GM04504 (cell line): ENCODE measurements at places on chromosomes 11 and 22.

- DNase-seq: no peak
Measured at GRCh38 chr11:116703421-116703820, 69.4 kb downstream of the BUD13 start.

DNA sequence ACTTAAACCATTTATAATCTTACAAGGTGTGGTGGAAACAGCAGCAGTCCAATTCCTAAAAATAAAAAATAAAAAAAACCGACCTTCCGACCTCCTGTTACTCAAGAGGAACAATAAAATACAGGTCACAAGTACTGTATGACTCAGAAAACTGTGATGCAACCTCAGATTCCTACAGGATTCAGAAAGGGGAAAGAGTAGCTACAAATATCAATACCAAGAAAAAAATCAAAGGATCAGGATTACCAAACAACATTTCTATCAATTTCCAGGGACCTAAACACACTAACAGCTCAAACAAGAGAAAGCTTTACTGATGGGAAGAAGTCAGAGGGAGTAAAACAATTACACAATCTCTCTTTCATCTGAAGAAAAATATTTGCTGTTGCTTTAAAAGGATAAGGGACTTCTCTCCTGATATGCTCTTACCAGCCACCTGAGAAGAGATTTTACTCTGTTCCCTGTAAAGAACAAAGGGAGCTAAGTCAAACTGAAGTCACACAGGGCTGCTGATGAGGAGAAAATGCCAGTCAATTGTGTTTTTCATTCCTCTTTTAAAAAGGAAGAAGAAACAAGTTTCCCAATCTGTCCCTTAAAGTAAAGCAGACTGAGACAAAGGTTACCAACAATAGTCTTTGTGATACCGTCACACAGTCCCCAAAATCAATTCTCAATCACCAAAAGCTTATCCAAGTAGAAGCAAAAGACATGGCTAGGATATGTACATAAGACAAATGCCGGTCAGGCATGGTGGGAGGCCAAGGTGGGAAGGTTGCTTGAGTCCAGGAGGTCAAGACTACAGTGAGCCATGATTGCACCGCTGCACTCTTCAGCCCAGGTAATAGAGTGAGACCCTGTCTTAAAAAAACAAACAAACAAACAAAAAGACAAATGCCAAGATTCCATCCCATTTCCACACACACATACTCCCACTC is 39.3 kb downstream of the AMBRA1 start:
- DNase-seq: peak; percentile 75

DNA sequence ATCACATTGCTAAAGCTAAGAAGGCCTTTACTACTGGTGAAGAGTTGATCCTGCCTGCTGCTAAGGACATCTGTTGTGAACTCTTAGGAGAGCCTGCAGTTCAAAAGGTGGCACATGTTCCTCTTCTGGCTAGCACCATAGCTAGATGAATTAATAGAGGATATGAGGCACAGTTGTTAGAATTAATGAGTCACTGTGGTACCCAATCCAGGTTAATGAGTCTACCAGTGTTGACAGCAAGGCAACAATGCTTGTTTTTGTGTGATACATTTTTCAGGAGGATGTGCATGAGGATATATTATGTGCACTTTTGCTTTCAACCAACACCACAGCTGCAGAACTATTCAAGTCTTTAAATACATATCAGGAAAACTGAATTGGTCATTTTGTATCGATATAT is 12.0 kb downstream of the C11orf58 start:
- no peak for DNase-seq

GRCh38 chr11:5234381-5234834 is at the start of gene HBD:
Gene HBD, minus strand, starts transcription at chr11:5234483. Its CDS starts 50 bp downstream, at chr11:5234433.
- DNase-seq: no peak

DNA sequence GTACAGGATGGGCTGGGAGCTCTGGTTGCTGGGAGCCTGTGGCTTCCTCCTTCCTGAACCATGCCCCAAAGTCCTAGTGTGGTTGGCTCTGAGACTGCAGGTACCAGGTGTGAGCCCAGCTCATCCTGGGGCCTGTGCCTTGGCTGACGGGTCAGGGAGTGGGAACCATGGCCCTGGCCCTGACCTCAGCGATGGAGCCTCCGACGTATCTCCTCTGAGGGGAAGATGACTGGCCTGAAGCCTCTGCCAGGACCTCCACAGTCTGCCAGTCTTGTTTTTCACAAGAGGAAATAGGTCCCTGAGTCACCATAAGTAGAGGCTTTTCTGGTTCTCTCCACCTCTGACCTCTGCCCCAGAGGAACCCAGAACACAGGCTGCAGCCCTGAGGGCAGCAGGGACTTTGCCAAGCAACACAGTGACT is 3.4 kb downstream of the RCE1 start:
- DNase-seq: no peak

- DNase-seq: no peak
Measured at GRCh38 chr11:118748056-118748455, 42.9 kb downstream of the DDX6 start.

GRCh38 chr11:7646866-7647265 is 26.4 kb downstream of the CYB5R2 start:
- no peak for DNase-seq

DNA sequence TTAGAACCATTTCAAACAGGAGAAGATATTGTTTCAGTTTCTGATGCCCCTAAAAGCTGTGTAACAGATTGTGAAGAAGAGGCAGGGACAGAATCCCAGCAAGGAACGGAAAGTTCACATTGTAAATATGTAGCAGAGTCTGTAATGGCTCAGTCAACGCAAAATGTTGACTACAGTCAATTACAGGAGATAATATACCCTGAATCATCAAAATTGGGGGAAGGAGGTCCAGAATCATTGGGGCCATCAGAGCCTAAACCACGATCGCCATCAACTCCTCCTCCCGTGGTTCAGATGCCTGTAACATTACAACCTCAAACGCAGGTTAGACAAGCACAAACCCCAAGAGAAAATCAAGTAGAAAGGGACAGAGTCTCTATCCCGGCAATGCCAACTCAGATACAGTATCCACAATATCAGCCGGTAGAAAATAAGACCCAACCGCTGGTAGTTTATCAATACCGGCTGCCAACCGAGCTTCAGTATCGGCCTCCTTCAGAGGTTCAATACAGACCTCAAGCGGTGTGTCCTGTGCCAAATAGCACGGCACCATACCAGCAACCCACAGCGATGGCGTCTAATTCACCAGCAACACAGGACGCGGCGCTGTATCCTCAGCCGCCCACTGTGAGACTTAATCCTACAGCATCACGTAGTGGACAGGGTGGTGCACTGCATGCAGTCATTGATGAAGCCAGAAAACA is 40.8 kb downstream of the IGLL1 start:
- DNase-seq: peak; percentile 38

DNA sequence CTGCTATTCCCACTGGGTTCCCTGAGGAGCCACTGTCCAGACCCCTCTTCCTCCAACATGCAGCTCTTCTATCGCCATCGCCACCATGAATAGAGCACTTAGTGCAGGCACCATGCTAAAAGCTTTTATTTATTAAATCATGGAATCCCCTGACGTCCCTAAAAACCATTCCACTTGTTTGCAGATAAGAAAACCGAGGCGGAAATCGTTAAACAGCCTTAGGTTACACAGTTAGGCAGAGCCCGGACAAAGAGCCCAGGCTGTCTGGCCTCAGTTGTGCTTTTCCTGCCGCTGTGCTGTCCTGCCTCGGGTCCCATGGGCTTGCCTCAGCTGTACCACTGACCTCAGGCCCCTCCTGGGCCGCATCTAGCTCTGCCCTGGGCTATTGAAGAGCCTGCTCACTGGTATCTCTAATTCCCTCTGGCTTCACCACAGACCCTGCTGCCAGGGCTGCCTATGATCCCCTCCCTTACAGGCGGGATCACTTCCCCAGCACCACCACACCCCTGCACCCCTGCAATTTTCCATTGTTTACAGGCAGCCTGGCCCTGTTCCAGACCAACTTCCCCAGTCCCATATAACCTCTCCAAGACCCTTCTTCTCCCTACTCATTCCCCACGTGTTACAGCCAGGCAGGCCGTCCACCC is 13.0 kb upstream of the TUB start:
- DNase-seq: no peak

- DNase-seq: no peak
Measured at GRCh38 chr11:95426823-95427462, 195.9 kb upstream of the SESN3 start.

- no peak for DNase-seq
Measured at GRCh38 chr22:30879415-30879797, 89.2 kb downstream of the MORC2 start.

- DNase-seq: no peak
Measured at GRCh38 chr22:21029486-21030025, 2.8 kb downstream of the SLC7A4 start.

- DNase-seq: no peak
Measured at GRCh38 chr11:118290923-118291322, 13.6 kb upstream of the CD3E start.

- DNase-seq: no peak
Measured at GRCh38 chr11:118896921-118897591, 13.4 kb downstream of the CXCR5 start.

DNA sequence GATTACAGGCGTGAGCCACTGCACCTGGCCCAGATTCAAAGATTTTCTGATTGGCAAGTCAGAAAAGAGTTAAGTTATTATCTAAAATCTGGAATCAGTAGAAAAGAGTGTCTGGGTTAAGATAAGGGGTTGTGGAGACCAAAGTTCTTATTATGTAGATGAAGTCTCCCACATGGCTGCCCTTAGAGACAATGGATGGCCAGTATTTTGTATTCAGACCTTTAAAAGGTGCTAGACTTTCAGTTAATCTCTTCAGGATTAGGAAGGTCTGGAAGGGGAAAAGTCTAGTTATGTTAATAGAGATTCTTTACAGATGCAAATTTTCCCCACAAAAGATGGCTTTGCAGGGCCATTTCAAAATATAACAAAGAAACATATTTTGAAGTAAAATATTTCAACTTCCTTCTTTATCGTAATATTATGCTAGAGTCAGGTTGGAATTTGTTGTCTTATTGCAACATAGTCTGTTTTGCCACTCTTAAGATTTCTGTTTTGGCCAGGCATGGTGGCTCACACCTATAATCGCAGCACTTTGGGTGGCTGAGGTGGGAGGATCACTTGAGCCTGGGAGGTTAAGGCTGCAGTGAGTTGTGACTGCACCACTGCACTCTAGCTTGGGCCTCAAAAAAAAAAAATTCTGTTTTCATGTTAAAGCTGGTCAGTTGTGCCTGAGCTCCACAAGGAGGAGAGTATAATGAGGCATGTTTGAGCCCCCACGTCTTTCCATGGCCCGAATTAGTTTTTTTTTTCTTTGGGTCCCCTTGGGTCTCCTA is 14.0 kb downstream of the GRAMD1B start:
- no peak for DNase-seq

- no peak for DNase-seq
Measured at GRCh38 chr11:129709801-129710398, 105.7 kb upstream of the TMEM45B start.

DNA sequence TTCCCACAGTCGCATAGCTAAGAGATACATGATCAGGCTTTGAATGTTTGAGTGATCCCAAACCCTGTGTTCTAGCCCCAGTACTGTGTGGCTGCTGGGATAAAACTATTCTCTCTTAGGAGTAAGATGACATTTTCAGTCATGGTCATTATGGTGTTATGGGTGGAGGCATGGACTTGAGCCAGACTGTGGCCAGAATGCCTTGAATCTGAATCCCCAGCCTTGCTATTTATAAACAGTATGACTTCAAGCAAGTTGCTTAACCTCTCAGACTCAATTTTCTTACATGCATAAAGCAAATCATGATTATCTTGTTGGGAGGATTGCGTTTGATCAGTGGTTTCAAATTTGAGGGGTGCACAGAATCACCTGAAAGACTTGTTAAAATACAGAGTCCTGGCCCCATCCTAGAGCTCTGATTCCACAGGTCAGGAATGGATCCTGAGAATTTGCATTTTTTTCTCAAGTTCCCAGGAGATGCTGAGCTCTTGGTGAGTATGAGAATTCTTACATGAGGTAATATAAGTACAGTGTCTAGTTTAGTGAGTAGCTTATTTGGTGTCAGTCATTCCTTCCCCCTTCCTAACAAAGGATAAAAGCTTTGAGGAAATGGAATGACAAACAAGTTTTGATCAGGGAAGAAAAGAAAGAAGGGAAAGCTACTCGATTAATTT is 571.7 kb downstream of the METTL15 start:
- DNase-seq: peak; percentile 82

- DNase-seq: no peak
Measured at GRCh38 chr11:41497974-41498373, 38.5 kb upstream of the LRRC4C start.

GRCh38 chr22:19142394-19142793 is 2.1 kb downstream of the ESS2 start:
- DNase-seq: no peak

DNA sequence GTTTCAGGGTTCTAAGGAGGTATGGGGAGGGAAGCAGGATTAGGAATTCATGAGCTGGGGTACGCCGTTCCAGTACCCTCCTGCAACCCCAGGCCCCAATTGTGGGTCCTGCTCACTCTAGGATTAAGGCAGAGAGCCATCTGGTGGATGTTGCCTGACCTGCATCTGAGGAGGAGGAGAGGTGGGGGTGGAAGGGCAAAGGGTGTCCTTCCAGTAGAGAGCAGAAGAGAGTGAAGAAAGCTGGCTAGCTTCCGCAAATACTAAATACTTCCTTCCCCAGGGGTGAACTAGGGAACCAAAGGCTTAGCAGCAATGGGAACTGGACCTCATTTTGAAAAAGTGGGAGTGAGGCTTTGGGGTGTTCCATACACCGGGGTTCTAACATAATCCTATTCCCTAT is 10.6 kb downstream of the LRRC51 start:
- no peak for DNase-seq

GRCh38 chr11:62605902-62606301 is 4.2 kb upstream of the MTA2 start:
- DNase-seq: no peak

- no peak for DNase-seq
Measured at GRCh38 chr11:78372114-78372768, 45.4 kb downstream of the GAB2 start.

GRCh38 chr11:131816051-131816450 is 445.6 kb downstream of the NTM start:
- DNase-seq: no peak

GRCh38 chr11:27703481-27703880 is 3.2 kb upstream of the BDNF start:
- DNase-seq: no peak

DNA sequence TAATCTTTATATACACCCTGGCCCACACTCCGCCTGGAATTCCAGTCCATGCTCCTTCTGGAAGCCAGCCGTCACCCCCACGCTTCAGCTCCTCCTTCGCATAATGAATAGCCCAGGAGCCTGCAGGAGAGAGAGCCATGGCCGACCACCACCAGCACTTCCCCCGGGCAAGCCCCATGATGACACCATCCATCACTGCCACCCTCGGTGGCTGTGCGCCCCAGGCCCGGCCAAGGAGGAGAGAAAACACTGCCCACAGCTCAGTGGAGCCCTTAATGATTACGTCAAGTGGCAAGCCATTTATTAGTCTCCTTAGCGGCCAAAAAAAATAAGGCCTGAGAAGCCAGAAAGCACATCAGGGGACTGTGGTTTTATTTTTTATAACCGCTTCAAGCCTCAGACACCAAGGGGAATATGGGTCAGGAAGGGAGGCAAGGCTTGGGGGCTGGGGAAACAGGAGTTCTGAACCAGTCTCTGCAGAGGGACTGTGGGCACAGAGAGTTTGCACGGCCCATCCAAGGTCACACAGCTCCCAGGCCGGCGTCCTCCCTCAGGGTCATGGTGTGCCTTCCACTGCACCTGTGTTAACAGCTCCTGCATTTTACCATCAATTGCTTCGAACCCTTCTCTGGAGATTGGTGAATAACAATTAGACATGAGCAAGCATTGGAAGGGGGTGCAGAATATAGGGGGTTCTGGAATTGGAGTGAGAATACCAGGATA is 134.3 kb downstream of the MN1 start:
- DNase-seq: no peak

GRCh38 chr11:64103277-64103985 is 62.5 kb downstream of the MACROD1 start:
- no peak for DNase-seq
